ENCODE measurements at places on chromosomes 11 and 22.
A peak's percentile ranks its signal among the peaks of the same experiment; 100 is the strongest.

- DNase-seq, result no peak
These were observed 17.3 kb downstream of the PIK3IP1 start for GRCh38 chr22:31275018-31275417.

DNA sequence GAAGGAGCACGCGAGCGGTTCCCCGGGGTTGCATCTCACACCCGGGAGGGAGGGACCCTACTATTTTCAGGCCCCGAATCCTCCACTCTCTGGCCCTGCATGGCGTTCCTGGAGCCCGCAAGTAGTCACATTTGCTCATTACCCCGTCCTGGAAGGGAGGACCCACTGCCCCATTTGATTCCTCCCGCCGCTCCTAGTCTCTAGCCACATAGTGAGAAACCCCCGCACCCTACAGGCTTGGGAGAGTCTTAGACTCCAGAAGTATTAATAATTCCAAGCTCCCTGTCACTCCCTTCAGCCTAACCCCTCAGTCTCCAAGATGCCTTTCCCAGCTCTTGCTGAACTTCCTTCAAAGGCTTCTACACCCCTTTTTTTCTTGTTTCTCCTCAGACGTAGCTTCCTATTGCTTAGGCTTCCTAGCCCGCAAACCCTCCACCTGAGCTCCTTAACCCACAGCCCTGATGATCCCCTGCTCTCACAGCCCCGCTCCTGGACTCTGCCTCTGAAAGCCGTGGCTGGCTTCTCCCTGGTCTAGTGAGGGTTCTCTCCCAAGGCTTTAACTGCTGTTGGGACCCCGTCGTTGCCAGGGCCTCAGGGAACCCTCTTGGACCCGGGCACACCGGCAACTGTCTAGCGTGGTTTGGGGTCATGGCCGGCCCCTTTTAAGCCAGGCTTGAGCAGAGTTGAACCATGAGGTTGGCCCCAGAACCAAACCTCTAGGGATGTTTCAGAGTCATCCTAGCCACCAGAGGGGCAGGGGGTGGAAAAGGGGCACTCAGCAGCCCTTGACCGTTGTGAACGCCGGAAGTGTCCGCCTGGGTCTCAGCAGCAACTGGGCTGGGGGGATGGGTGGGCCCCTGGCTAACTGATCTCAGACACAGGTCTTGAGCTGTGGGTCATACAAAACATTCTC is 862 bp downstream of the GGA1 start:
- peak; percentile 29 for DNase-seq

DNA sequence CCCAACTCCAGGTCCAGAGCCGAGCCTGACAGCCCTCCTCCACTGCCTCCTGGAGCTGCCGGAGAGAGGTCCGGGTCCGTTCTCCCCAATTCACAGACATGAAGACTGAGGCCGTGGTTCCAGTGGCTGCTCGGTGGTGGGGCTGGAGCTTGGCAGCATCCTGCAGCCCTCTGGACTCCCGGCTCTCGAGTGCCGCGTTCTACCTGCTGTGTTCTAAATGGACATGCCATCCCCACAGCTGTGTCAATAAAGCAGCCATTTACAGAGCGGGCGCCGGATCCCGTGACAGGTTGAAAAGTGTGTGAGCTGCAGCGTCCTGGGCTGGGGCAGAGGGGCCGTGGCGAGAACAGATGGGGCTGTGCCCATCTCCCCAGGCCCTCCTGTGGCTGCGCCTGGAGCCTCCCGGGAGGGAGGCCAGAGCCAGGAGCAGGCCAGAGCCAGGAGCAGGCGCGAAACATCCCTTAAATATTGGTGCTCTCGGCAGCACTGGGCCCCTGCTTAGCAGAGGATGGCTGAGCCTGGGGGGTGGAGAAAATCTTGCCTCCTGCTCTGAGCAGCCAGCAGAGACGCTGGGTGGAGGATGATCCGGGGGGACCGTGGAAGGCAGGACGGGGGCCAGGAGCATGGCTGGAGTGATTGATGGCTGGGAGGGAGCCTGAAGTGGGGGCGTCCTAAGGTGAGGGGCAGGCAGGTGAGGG is 46.2 kb downstream of the FLRT1 start:
- no peak for DNase-seq

DNA sequence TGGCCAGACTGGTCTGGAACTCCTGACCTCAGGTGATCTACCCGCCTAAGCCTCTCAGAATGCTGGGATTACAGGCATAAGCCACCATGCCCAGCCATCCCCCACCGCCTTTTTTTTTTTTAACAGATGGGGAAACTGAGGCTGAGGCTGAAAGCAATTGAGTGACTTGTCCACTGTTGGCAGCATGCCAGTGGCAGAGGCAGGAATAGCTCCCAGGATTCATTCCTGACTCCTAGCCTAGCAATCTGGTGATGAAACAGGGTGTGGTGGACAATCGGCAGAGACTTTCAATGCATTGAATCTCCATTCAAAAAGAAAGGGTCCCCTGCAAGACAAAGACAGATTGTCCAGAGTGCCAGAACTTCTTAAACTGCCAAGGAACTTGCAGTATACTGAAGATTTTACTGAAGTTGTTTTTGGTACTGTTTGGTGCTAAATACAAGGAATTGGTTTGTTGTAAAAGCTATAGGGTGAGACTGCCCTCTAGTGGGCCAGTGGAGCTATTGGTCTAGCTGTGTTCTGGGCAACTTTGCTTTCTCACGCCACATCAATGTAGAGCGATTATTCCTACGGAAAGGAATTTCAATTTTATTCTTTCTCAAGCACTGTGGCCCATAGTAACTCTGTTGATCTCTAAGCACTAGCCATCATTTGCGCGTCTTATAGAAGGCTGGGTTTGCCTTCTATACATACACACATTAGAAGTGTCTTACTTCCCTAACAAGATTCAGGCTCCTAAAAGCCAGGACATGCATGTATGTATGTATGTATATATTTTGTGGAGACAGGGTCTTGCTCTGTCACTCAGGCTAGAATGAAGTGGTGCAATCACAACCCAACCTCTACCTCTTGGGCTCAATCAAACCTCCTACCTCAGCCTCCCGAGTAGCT is 21.0 kb downstream of the C22orf31 start:
- DNase-seq, result peak; percentile 64

- no peak for DNase-seq
These were observed 5.6 kb downstream of the DDX10 start for GRCh38 chr11:108670451-108670850.

- no peak for DNase-seq
These were observed 29.3 kb upstream of the SLC25A1 start for GRCh38 chr22:19207884-19208283.

DNA sequence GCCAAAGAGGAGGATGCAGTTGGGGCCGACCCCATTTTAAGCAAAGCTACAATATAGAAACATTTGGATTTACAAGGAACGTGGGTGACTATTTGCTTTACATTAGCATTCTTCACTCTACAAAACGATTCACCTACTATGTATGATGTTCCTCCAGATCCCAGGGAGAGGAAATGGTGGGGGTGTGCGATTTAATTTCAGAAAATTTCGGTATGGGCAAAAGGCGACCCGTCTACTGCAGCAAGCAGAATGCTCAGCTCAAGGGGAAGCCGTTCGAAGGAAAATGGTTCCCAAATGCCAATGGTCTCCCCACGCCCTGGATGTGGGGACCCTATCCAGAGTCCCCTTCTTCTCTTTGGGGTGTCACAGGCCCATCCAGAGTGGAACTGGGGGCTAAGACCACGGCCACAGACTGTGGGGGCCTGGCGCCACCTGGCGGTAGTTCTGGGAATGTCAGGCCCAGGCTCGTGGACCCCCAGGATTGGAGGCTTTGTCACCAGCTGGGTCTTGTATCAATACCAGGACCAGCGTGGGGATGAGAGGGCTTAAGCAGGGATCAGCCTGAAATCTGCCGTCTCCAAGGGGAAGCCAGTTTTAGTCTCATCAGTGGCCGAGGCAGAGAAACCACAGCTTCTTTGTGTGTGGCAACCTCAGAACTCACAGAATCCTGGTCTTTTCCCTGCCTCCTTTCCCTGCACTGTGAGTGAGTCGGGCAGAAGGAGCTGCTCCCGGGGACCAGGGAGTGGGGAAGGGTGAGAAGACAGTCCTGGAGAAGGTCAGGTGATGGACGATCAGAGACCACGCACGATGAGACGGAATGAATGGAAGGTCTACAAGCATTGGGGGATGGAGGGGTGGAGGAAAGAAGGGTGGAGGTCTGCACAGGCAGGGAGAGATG is 8.4 kb downstream of the LRRC10B start:
- DNase-seq, result peak; percentile 57

- DNase-seq, result no peak
These were observed 23.5 kb downstream of the SERGEF start for GRCh38 chr11:17989306-17989705.

DNA sequence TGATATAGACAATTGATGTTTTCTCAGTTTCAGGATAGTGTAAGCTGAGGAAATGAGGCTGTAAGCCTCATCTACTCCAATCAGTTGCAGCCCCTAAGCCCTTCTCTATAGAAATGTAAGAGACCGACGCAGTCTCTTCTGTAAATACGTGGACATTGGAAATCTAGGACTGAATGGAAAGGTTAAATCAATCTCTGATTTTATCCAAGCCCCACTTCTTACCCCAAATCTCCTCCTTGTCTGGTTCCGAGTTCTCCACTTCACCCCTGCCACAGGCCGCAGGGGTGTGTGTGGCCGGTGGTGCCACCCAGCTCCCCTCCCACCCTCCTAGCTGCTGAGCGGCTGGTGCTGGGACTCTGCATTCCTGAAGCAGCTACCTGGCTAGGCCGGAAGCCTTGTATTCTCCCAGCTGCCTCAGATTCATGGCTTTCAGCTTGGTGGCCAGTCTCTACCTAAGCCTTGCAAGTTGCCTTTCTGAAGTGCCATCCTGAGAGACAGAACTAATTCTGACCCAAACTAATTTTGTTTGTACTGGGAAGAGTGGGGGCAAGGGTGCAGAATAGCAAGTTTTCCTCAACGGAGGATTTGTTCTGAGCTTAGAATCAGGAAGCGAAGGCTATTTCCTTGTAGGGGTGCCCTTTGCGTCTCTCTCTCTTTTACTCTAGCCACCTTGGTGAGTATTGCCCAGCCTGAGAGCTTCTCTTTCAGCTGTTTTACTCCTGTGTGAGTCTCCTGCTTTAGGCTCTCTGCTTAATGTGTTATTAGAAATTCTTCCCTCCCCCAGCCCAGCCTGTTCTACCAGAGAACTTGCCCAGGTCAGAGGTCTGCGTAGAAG is 749 bp downstream of the VWA5A start:
- DNase-seq, result no peak

- no peak for DNase-seq
These were observed 457.0 kb downstream of the NTM start for GRCh38 chr11:131827430-131827829.

GRCh38 chr11:123800036-123800435 is 6.1 kb downstream of the OR6M1 start:
- no peak for DNase-seq

DNA sequence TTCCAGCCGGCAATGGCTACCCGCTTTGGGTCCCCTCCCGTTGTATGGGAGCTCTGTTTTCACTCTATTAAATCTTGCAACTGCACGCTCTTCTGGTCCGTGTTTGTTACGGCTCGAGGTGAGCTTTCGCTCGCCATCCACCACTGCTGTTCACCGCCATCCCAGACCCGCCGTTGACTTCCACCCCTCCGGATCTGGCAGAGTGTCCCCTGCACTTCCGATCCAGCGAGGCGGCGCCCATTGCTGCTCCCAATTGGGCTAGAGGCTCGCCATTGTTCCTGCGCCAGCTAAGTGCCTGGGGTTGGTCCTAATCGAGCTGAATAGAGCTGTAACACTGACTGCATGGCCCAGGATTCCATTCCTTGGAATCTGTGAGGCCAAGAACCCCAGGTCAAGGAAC is 359.9 kb downstream of the CTTN start:
- no peak for DNase-seq

DNA sequence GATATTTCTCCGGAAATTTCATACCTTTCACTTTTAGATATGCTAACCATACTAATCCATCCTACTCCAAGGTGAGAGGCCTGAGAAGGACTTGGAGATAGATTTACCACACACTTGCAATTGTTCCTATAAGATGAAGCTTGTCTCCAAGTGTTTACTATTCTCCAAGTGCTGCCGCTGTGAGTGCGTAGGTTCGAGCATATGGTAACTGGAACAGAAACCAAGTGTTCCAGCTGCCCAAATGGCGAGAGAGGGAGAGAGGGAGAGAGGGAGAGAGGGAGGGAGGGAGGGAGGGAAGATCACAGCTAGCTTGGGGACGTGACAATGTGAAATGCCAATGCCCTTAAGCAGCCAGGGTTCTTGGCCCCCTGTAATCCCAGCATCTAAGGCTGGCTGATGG is 21.5 kb downstream of the ASCC2 start:
- DNase-seq, result no peak

DNA sequence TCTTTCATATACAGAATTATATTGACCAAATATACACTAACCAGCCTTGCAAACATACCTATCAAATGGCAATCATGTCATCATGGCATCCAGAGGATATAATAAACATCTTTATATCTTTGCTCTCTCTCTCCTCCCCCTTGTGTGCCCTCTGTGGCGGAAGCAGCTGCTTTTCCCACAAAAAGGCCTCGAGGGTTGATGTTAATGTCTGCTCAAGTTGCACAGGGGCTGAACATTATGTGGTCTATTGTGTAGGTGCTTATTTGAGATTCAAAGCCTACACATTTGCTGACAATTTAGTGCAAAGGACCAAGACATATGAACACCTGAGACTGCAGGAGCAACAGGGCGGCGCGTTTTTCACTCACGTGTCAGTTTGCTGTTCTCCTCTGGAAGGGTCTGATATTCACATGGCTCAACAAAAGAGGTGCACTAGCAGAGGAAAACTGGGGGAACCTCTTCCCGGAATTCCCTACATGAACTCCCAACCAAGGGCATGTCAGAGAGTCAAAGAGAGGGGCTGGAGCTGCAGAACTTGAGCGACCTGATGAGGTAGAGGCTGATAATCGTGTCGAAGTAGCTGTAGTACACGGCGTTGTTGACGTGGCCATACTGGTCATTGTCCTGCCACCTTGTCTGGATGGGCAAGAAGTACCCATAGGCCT is 138.8 kb downstream of the RCN1 start:
- DNase-seq, result no peak

DNA sequence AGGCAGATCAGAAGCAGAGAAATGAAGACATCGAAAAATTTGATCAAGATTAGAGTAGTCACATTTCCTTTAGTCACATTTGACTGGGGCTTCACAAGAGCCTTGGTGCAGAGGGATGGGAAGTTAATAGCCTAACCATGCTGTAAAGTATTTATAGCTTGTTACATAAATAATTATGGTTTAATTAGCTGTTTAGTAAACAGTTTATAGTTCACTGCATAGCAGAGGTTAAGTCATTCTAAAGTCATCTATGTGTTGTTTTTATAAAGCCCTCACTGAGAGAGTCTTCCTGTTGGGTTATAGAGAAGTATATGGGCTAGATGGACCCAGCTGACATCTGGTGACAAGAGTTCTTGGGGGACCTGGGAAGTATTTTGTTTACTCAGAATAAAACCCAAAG is 47.1 kb downstream of the INSC start:
- DNase-seq, result no peak

GRCh38 chr11:18727479-18728236 is 1.7 kb upstream of the IGSF22 start:
- DNase-seq, result no peak

- DNase-seq, result no peak
These were observed 13.5 kb upstream of the ZNF74 start for GRCh38 chr22:20380486-20380885.

GRCh38 chr22:37123649-37124048 is 14.1 kb upstream of the TMPRSS6 start:
- no peak for DNase-seq

All from amygdala (tissue), 56 donors.